Common myeloid progenitor, CD34-positive (primary cell): ENCODE measurements at places on chromosomes 5 and 9.

DNA sequence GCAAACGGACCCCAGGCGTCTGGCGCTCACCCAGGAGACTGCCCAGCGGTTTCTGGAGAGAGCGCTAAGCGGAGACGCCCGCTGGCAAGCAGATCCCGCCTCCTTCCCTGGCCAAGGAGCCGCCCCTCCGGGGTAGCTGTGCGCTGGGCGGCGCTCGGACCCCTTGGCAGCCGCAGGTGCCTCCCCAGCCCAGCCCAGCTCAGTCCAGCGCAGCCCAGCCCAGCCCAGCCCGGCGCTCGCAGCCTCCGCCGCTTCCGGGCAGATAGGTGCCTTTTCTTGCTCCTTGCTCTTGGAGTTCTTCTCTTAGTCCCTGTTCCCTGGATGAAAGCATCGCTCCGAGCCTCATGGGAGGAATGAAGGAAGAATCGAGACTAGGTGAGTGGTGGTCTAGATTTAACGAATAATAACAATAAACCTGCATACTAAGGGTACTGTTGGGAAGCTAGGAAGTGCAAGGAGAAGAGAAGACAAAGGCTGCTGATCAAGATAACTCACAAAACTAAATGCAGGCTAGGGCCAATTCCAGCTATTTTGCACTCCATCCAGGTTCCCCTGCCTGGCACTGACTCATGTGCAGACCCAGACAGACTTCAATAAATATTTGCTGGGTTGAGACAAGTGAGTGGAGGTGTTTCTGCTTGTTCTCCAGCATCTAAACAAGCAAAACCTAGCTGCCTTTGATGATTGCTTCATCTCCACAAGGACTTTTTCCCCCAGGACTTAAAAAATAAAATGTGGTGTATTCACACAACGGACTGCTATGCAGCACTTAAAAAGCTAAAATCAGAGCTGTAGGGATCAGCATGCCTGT, at the start of gene STK32A:
Gene STK32A (plus strand): TSS at position 202 of the 811 bp plus-strand sequence. CDS start 4,609 bp downstream, outside the sequence.
- H3K27ac ChIP-seq: no peak within 1 kb of the TSS
- peaks cover 10% of the 10 kb centered on the region for H3K4me1 ChIP-seq
- H3K4me3 ChIP-seq: peak within 1 kb of the TSS; percentile 20
- H3K36me3 ChIP-seq: no peaks in the 10 kb centered on the region
- peaks cover 14% of the 10 kb centered on the region for H3K27me3 ChIP-seq

DNA sequence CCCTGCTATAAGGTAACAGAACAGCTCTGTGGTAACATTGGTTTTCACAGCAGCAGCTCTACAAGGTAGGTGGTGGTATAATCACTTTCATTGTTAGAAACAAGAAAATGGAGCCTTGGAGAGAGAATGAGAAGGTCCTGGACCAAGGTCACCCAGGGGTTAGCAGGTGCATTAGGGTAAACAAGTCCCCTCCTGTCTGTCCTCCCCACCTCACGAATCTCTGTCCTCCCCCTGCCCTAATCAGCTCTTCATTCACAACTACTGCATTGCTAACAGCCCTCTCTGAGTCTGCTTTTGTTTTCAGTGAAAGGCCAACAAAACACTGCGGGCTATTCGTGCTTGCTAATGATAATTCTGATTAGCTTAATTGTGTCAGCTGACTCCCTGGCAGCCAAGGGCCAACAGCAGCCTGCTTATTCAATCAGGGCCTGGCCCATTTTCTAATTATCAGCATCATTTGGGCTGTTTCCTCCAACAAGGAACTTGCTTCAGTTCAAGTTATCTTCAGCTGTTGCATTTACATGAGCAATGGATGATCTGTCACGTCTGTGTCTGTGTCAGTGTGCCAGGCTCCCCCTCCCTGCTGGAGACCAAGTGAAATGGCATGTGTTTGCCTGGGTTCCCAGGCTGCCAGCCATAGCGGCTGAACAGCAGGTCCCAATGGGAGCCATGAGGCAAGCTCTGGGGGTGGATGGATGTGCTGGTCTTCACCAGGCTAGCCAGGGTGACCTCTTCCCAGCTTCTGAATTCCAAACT, 56.7 kb upstream of the EQTN start:
- peaks cover 9% of the 10 kb centered on the region for H3K4me1 ChIP-seq
- DNase-seq: peak; percentile 16
- H3K27me3 ChIP-seq: no peaks in the 10 kb centered on the region

DNA sequence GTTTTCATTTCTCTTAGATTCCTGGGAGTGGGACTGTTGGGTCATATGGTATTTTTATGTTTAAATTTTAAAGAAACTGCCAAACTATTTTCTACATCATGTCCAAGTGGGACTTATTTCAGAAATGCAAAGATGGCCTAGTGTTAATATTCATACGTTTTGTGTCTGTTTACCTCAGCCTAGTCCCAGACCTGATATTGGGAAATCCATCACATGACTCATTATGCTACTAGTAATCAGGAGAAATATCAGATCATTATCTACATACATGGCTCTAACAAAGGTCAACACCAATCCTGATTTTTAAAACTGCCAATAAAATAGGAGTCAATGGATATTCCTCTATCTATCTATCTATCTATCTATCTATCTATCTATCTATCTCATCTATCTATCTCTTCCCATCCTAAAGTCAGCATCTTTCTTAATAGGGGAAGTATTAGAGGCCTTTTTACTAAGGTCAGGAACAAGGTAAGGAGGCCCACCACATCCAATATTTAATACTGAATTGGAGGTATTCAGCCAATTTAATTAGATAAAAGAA, 4.7 kb downstream of the RASGEF1C start:
- H3K27me3 ChIP-seq: peaks cover 11% of the 10 kb centered on the region
- no peak overlapping the region for H3K4me3 ChIP-seq
- no peaks in the 10 kb centered on the region for H3K36me3 ChIP-seq
- H3K27ac ChIP-seq: no peak overlapping the region
- DNase-seq: no peak

DNA sequence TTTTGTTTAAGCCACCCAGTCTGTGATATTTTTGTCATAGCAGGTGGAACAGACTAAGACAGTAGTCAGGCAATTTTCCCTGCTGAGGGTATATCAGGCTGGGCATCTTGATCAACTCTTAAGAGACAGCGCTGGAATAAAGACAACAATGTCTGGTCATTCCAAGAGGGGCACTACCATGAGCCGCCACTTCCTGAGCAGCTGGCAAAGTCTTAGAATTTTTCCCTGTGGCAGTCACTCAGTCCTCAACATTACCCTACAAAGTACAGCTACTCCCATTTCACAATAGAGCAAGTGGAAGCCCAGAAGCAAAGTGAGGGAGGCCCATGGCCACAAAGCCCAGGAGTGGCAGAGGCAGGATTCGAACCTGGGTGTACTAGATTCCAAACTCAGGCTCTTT, 74.8 kb downstream of the SH3PXD2B start:
- no peak overlapping the region for H3K27ac ChIP-seq
- no peaks in the 10 kb centered on the region for H3K36me3 ChIP-seq
- no peak overlapping the region for H3K4me3 ChIP-seq
- no peak for DNase-seq
- H3K27me3 ChIP-seq: no peaks in the 10 kb centered on the region

GRCh38 chr5:55927861-55928655, 66.7 kb downstream of the IL6ST start:
- no peaks in the 10 kb centered on the region for H3K36me3 ChIP-seq
- peaks cover 9% of the 10 kb centered on the region for H3K4me1 ChIP-seq
- DNase-seq: no peak
- no peak overlapping the region for H3K27ac ChIP-seq
- H3K27me3 ChIP-seq: no peaks in the 10 kb centered on the region

GRCh38 chr5:5826911-5827310, 404.4 kb downstream of the ICE1 start:
- H3K27me3 ChIP-seq: no peaks in the 10 kb centered on the region
- DNase-seq: no peak
- H3K27ac ChIP-seq: no peak overlapping the region
- H3K4me3 ChIP-seq: no peak overlapping the region
- H3K4me1 ChIP-seq: no peaks in the 10 kb centered on the region
- no peaks in the 10 kb centered on the region for H3K36me3 ChIP-seq

DNA sequence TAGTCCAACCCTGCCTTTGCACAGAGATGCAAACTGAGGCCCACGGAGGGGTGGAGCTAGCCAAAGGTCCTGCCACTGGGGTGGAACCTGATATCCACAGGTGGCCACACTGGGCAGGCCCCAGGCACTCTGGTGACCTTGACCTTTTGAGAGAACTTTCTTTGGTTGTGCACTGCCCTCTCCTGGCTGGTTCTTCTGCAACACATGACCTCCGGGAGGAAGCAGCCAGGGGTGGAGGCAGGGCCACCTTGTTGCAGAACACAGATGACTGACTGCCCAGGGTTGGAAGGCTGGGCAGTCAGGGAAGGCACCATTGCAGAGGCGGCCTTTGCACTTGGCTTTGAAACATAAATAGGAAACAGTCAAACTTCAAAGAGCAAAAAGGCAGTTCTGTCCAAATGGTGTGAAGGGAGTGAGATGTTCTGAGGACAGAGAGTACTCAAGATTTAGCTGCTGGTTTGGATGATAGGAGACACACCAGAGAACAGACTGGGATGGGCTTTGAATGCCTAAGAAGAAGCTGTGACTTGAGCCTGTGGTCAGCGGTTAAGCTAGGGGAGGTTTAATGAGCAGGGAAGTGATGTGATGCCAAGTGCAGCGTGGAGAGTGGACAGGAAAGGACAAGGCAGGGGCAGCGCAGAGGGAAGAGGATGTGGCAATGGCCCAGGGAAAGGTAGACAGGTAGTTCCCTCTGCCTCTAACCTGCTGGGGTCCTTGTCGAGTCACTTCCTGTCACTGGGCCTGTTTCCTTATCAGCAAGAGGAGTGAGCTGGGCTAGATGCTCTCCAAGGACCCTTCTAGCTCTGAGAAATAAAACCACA, 6.8 kb upstream of the TCOF1 start:
- H3K36me3 ChIP-seq: no peaks in the 10 kb centered on the region
- peaks cover 21% of the 10 kb centered on the region for H3K4me1 ChIP-seq
- H3K27me3 ChIP-seq: no peaks in the 10 kb centered on the region
- peak; percentile 54 for DNase-seq
- no peak overlapping the region for H3K4me3 ChIP-seq
